ENCODE measurements at places on chromosomes 6 and 20.

GRCh38 chr6:37994223-37994622, 174.7 kb downstream of the ZFAND3 start:
- H3K27me3 ChIP-seq = no peaks in the 10 kb centered on the region
- H3K36me3 ChIP-seq = no peaks in the 10 kb centered on the region
- no peaks in the 10 kb centered on the region for H3K4me1 ChIP-seq
- DNase-seq = no peak
- H3K27ac ChIP-seq = no peak overlapping the region

GRCh38 chr6:155121699-155122098, 126.6 kb downstream of the TIAM2 start:
- H3K27ac ChIP-seq = peak overlapping the region; percentile 28
- H3K4me1 ChIP-seq = peaks cover 15% of the 10 kb centered on the region
- no peaks in the 10 kb centered on the region for H3K27me3 ChIP-seq
- no peak overlapping the region for H3K4me3 ChIP-seq
- H3K36me3 ChIP-seq = no peaks in the 10 kb centered on the region
- peak; percentile 45 for DNase-seq

- H3K27ac ChIP-seq = peak overlapping the region; percentile 68
- DNase-seq = peak; percentile 35
- H3K36me3 ChIP-seq = no peaks in the 10 kb centered on the region
- H3K4me1 ChIP-seq = peaks cover 6% of the 10 kb centered on the region
- H3K4me3 ChIP-seq = no peak overlapping the region
Measured at GRCh38 chr6:6891125-6891721, 216.5 kb upstream of the RREB1 start.

- no peak for DNase-seq
- H3K27ac ChIP-seq = no peak overlapping the region
- no peak overlapping the region for H3K4me3 ChIP-seq
- no peaks in the 10 kb centered on the region for H3K4me1 ChIP-seq
Measured at GRCh38 chr6:6331946-6332601, 11.6 kb upstream of the F13A1 start.

DNA sequence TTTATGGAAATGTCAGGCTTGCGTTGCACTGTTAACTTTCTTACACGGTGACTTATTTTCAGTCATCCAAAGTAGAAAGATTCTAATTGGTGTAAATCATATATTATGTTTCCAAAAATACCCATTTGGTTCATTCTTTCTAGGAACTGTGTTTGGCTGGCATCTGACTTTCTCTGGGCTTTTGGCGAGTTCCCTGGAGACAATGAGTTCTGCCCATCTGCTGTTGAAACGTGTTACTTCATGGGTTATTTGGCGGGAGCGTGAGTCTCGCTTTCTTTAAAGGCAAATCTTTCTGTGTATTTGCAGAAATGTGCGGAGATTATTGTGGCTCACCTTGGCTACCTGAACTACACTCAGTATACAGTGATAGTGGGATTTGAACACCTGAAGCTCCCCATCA, 29.5 kb downstream of the TMEM181 start:
- no peak overlapping the region for H3K27ac ChIP-seq
- no peaks in the 10 kb centered on the region for H3K27me3 ChIP-seq
- no peak overlapping the region for H3K4me3 ChIP-seq

DNA sequence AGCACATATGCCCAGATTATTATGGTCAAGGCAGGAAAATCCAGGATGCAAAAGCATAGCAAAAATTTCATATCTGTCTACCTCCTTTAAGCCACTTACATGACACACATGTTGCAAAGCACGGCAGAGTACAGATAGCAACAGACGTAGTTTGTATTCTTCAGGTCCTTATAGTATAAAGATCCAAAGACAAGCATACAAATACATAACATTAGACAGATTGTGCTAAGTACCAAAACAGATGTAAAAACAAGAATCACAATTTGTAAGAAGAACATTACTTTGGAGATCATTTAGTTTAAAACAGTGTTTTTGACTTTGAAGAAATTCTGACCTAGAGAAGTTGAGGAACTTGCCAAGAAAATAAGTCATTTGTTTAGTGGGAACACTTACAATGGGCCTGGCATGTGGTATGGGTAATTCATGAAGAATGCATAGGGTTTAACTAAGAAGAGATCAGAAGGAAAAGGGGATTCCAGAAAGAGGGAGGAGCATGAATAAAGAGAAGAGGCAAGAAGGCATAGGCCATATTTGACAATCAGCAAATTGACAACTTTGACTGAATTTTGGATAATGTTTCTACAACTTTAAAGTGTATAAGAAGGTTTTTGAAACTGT, 30.6 kb upstream of the LMBRD1 start:
- H3K4me3 ChIP-seq = no peak overlapping the region
- H3K36me3 ChIP-seq = no peaks in the 10 kb centered on the region

DNA sequence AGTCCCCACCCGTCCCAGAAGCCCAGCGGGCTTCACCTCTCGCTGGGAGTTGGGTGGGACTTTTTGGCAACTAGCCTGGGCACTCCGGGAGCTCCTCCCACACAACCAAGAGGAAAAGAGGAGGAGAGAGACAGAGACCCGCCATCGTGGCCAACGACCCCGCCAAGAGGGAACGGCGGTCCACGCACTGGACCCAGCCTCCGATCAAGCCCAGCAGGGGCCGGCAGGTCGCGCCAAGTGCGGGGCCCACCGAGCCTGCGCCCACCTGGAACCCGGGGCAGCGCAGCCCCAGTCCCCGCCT, 3.0 kb upstream of the TMEM14C start:
- peak overlapping the region; percentile 23 for H3K4me3 ChIP-seq
- H3K27ac ChIP-seq = no peak overlapping the region
- no peaks in the 10 kb centered on the region for H3K27me3 ChIP-seq
- DNase-seq = no peak

DNA sequence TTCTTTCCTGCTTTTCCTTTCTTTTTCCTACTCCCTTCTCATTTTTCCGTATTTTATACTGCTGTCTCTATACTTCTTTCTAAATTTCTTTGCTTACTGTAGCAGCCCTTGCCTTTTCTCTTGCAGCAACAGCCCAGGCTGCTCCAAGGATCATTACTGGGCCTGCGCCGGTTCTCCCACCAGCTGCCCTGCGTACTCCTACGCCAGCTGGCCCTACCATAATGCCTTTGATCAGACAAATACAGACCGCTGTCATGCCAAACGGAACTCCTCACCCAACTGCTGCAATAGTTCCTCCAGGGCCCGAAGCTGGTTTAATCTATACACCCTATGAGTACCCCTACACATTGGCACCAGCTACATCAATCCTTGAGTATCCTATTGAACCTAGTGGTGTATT, 148.8 kb downstream of the QKI start:
- no peak overlapping the region for H3K4me3 ChIP-seq
- peaks cover 10% of the 10 kb centered on the region for H3K36me3 ChIP-seq
- no peaks in the 10 kb centered on the region for H3K4me1 ChIP-seq
- H3K27ac ChIP-seq = no peak overlapping the region

DNA sequence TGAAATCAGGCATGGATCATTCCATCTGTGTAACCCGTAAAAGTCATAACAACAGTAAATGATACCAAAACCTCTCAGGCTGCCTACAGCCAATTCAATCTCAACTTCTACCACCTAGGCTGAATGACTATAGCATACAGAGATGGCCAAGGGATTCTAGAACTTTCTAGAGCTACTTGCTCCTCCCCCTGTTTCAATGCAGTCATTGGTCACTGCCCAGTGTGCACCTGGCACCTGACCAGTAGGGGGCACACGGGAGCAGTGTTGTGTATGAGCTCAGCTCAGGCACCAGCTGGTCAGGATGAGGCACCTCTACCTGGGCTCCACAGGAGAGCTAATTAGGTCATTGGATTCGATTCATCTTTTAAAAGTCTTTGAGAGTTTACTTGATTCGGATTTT, 86.2 kb downstream of the PLEKHG1 start:
- peak; percentile 71 for DNase-seq
- H3K36me3 ChIP-seq = no peaks in the 10 kb centered on the region
- no peak overlapping the region for H3K4me3 ChIP-seq
- no peak overlapping the region for H3K27ac ChIP-seq
- H3K27me3 ChIP-seq = no peaks in the 10 kb centered on the region
- no peaks in the 10 kb centered on the region for H3K4me1 ChIP-seq

DNA sequence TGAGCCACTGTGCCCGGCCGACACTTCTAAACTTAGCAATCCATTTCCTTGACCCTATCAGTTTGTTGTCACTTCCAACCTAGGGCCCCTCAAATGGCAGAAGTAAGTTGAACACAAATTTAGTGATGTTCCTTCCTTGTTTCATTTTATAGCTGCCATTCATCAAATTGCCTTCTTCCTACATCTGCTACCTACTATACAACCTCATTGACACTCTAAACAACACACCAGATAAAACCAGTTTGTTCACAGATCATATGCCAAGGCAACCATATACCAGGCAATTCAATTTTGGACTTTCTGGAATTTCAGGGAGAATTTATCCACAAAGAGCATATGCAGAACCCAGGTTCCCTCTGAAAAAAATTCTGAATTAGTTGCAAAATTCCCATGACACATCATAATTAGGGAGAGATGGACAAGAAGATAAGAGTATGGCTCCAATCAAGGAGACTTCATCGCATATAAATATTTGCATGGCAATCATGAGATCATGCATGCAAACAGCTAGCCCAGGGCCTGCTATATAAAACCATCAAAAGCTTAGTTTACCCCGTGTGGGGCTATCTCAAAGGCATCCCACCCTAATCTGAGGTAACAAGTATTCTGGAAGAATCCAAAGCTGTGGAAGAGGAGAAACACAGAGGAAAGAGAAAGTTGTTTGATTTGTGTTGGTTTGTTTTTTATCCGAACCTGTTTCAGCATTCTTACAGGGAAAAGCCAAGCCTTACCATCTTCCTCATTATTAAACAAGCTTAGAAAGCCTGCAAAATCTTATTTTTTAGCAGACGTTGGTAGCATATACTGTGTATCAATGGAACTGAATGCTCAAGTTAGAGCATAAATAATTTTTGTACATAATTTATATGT, 132.8 kb upstream of the TNFAIP3 start:
- DNase-seq = no peak
- no peak overlapping the region for H3K27ac ChIP-seq
- H3K36me3 ChIP-seq = no peaks in the 10 kb centered on the region
- peaks cover 8% of the 10 kb centered on the region for H3K4me1 ChIP-seq
- H3K27me3 ChIP-seq = no peaks in the 10 kb centered on the region
- no peak overlapping the region for H3K4me3 ChIP-seq

DNA sequence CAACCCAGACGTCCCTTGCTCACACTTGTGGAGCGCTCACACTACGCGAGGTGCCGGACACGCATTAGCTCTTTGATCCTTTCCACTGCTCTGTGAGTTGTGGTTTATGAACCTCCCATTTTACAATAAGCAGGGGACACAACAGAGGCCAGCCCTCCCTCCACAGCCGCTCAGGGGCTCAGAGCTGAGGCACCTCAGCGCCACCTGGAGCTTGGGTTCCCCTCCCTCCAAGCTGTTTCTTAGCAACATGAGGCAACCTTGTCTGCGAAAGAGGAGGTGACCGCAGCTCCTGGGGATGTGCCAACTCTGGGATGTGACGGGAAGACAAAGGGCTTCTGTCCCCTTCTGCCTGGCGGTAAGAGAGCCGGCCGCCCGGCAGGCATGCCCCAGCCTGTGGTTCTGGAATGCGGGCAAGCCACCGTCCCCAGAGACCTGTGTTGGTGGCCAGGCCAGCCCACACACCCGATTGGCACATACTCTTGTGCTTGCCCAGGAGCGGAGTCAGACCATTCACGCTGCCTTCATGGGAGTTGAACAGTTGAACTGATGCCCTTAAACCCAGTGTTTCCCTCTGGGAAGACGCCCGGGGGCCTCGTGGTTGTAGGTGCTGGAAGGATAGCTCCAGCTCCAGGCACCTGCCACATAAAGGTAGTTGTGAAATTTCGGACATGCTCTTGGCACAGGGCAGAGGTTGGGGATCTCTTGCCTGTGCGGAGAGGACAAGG, 44.5 kb downstream of the RBM38 start:
- DNase-seq = peak; percentile 45
- H3K36me3 ChIP-seq = no peaks in the 10 kb centered on the region
- peaks cover 30% of the 10 kb centered on the region for H3K4me1 ChIP-seq
- H3K27ac ChIP-seq = no peak overlapping the region
- no peak overlapping the region for H3K4me3 ChIP-seq

DNA sequence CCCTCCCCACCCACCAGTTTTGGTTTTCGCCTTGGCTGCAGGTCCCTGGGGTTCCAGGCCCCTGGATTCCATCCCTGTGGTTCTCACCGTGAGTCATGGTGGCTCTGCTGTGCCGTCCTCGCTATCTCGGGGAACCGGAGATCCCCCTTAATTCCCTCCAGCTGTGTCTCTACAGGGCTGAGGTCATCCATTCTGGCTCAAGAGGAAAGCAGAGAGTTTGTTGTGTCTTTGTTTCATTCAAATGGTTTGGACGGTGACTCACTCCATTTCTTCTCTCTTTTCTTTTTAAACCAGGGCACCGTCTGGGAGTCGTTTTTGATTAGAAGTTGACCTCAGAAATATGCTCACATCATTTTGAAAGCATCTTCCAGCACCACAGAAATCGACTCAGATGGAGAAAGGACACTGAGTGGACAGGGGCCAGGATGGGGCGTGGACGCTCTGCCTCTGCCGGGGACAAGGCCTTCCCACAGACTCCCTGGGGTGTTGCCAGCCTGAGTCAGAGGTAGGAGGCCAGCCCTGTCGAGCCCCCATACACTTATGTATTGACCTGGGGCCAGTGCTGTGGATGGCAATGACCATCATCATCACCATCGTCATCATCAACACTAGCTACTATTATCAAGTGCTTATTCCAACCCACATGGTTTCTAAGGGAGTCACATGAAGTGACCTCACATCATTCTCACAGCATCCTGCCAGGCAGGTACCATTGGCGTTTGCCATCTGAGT, 176.2 kb downstream of the NFATC2 start:
- DNase-seq = no peak
- no peaks in the 10 kb centered on the region for H3K36me3 ChIP-seq
- H3K4me1 ChIP-seq = peaks cover 13% of the 10 kb centered on the region
- H3K27me3 ChIP-seq = no peaks in the 10 kb centered on the region
- no peak overlapping the region for H3K4me3 ChIP-seq

GRCh38 chr20:22833851-22834250, 201.3 kb upstream of the SSTR4 start:
- H3K27ac ChIP-seq = no peak overlapping the region
- H3K27me3 ChIP-seq = no peaks in the 10 kb centered on the region
- H3K4me1 ChIP-seq = peaks cover 11% of the 10 kb centered on the region

GRCh38 chr6:167118839-167119238, 4.1 kb upstream of the CCR6 start:
- DNase-seq = no peak
- peaks cover 10% of the 10 kb centered on the region for H3K4me1 ChIP-seq
- H3K36me3 ChIP-seq = no peaks in the 10 kb centered on the region

- H3K27ac ChIP-seq = no peak overlapping the region
- no peak for DNase-seq
- no peaks in the 10 kb centered on the region for H3K27me3 ChIP-seq
- H3K36me3 ChIP-seq = no peaks in the 10 kb centered on the region
- H3K4me3 ChIP-seq = no peak overlapping the region
Measured at GRCh38 chr20:61761453-61762166, 304.1 kb downstream of the TAF4 start.

GRCh38 chr20:58233881-58234528, 5.6 kb upstream of the ANKRD60 start:
- H3K4me3 ChIP-seq = no peak overlapping the region
- DNase-seq = peak; percentile 42
- H3K4me1 ChIP-seq = no peaks in the 10 kb centered on the region
- H3K36me3 ChIP-seq = no peaks in the 10 kb centered on the region
- H3K27me3 ChIP-seq = peaks cover 5% of the 10 kb centered on the region
- no peak overlapping the region for H3K27ac ChIP-seq
